Activated B cell treated with CpG ODN at 0.5 μM for 24 hours (primary cell): ENCODE measurements at places on chromosomes 16 and 17.

DNA sequence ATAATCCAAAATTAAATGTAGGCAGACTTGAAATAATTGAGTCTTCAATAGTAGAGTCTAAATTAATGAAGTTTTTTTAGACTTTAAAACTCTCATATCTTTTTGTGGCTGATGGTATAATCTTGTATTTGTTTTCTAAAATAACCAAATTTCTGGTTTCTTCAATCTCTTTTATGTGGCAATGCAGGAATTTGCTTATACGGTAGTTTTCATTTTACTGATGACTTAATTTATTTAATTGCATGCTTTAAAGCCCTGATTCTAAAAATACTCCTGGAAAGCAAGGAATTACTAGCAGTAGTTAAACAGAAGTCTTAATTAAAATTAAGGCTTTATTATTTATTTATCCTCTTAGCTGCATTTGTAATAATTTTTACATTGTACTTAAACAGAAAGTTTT lies 15.4 kb downstream of the MRTFB start:
- no peak for DNase-seq

- DNase-seq = no peak
These were observed 274.2 kb upstream of the SOX9 start for GRCh38 chr17:71846561-71847110.

GRCh38 chr16:60907645-60908044 lies 1128.6 kb downstream of the CDH8 start:
- DNase-seq = no peak

DNA sequence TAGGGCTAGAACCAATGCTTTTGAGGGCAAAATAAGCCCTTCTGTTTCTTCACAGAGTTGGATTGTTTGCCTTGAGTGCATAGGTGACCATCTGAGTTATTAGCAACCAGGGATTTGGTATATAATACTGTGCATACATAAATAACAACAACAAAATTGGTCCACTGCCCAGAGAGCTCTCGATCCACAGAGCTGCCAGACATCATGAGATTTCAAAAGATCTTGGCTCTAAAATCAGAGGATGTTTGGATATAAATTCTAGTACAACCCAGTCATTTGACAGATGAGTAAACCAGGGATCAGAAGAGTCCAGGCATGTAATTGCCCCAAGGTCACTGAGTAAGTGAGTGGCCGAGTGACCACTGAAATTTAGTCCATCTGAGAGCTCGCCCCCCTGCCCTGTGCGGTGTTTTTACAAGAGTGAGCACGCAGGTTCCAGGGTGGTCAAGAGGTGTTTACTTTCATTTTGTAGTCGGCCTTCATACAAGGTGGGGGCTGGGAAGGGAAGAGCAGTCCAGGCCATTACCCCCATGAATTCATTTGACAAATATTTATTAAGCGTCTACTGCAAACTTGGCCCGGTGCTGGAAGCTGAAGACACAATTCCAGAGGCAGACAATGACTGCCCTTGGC lies 1.8 kb upstream of the MT2A start:
- no peak for DNase-seq

GRCh38 chr17:79145548-79145947 lies 70.9 kb downstream of the ENGASE start:
- no peak for DNase-seq

- DNase-seq = no peak
These were observed 49.7 kb downstream of the RNF112 start for GRCh38 chr17:19460700-19461099.

DNA sequence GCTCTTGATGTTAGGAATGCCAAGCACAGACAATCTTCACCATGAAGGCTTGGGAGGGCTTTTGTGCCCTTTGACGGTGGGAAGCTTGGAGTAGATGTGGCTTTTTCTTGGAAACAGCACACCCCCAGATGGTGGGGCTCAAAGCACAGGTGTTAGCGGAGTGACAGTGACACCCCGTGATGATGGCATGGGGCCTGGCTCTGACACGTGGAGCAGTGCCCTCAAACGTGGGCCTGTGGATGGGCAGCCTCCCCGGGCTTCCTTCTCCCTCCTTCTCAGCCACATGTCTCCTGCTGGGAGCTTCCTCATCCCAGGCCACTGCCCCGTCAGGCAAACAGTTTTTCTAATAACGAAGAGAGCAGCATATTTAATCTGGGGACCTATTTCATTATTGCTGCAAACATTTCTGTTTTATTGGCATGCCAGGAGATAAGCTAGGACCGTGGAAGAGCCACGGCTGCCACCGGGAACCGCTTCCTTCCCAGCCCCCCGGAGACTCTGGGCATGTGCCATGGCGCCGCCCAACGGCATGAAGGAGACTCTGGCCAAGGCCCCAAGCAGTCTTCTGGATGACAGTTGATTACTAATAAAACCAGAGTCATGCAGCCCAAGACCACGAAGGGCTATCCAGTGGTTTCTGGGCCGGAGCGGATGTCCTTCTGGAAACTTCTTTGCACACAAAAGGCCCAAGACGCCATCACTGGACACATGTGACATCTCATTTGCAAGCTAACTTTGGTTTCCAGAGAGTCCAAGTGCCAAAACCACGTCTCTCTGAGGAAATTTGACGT lies 280.3 kb upstream of the FOXF1 start:
- DNase-seq = no peak

DNA sequence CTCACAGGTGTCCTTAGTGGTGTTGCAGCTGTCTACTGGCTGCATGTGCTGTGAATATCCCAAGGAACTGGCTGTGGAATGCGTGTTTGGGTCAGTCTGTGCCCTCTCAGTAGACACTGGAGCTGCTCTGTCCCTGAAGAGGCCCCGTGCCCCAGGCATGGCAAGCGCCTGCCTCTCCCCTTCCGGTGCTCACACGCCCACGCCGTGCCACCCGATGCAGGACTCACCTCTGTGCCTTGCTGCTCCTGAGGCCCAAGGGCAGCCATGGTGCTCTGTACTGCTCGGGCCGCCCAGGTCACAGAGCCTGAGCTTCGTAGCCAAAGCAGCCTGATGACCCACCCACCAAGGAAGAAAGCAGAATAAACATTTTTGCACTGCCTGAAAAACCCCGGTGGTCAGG lies 10.0 kb downstream of the RGS11 start:
- DNase-seq = no peak

GRCh38 chr16:9434659-9435058 lies 343.2 kb downstream of the HAPSTR1 start:
- no peak for DNase-seq

DNA sequence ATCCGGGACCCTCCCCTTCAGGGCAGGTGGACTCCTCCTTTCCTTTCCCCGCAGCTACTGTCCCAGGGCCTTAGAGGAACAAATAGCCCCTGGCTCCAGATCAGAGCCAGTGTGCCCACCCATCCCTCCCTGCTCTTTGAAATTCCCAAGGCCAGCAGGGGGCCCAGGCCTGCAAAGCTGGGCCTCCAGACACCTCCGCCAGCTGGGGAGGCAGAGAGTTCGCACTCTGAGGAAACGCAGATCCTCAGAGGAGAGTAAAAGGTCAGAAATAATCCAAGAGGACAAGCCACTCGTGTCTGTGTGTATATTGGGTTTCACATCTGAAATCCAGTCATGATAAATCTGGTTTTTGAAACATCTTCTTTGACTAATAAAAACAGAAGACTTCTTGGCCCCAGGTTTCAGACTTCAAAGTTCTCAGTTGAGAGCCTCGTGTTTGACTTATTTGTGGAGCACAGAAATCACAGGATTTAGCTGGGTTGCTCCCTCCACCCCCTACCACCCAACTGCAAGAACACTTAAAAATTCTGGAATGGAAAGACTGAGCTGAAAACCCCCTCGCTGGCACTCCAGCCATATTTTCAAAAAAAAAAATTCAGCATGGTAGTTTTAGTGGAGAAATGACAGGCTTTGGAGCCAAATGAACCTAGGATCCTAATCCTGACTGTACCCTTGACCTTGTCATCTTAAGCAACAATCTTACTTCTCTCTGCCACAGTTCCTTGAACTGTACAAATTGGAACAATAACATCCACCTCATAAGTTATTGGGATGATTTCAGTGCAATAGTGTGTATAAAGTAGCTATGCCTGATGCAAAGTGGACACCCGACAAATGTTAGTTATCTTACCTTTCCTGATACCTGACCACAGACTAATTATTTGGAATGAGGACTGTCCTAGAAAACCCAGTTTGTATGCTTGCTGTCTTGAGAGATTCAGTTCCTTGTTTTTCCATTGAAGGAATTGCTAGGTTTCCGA lies 44.5 kb upstream of the TBX2 start:
- no peak for DNase-seq

DNA sequence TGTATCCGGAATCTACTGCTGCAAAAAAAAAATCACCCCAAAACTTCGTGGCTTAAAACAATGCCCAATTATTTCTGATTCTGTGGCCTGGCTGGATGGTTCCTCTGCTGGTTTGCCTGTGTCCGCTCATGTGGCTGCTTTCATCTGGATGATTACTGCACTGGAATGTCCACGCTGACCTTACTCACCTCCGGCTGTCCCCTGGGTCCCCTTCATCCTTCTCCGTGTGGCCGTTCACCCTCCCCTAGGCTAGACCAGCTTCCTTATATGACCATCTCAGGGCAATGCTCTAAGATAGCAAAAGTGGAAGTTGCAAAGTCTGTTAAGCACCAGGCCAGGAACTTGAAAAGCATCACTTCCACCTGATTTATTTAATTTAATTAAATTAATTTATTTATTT lies 31.4 kb upstream of the SPNS2 start:
- DNase-seq = no peak

DNA sequence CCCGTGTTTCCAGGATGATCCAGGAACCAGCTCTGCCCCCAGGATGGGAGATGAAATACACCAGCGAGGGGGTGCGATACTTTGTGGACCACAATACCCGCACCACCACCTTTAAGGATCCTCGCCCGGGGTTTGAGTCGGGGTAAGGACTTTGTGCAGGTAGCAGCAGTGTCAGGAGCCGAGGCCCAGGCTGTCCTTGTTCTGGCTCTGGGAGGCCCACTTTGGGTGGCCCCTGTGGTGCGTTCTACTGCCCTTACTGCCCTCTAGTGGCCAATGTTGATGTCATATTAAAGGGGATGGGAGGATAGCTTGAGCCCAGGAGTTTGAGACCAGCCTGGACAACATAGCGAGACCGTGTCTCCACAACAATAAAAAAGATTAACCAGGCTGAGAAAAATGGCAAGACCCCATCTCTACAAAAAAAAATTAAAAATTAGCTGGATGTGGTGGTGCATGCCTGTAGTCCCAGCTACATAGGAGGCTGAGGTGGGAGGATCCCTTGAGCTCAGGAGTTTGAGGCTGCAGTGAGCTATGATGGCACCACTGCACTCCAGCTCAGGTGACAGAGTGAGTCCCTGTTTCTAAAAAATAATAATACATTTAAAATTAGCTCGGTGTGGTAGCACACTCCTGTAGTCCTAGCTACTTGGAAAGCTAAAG lies 20.9 kb upstream of the CLEC18A start:
- peak; percentile 27 for DNase-seq

DNA sequence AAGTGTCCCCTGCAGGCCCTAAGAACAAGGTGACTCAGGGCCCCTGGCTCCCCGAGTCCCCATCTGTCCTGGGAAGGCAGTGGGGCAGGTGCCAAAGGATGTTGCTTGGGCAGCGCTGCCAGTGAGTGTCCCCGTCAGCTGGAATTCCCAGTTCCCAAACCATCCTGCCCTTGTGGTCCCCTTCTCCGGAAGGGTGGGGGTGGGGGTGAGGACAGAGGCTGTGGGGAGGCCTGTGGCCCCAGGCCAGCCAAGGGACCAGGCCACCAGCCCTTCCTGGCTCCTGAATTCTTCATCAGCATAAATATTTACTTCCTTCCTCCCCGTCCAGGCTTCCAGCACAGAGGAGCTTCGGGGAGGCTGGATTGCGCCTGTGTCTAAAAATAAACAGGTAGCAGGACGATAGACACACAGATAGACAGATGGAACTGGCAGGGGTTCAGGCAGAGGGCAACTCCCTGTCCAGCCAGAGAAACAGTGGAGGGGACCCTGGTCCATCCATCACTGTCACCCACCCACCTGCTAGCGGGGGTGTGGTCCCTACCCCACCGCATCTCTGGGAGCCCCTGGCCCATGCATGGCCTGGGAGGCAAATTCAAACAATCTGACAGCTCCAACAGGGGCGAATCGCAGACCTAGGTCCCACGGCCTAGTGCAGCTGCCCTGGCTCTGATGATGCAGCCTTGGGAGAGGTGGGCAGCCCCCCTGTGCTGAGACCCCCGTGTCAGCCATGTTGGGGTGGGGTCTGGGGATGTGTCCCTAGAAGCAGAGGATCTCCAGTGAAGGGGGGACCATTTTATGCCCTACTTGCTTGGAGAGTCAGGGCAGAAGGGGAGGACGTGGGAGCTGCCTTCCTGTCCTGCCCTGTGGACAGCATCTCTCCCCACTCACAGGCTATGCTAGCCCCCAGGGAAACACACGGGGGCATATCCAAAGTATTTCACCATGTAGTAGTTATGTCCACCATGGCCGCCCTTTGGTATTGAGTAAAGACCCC lies 13.2 kb downstream of the GLIS2 start:
- DNase-seq = no peak

GRCh38 chr16:78650339-78651074 lies 551.1 kb downstream of the WWOX start:
- DNase-seq = no peak

DNA sequence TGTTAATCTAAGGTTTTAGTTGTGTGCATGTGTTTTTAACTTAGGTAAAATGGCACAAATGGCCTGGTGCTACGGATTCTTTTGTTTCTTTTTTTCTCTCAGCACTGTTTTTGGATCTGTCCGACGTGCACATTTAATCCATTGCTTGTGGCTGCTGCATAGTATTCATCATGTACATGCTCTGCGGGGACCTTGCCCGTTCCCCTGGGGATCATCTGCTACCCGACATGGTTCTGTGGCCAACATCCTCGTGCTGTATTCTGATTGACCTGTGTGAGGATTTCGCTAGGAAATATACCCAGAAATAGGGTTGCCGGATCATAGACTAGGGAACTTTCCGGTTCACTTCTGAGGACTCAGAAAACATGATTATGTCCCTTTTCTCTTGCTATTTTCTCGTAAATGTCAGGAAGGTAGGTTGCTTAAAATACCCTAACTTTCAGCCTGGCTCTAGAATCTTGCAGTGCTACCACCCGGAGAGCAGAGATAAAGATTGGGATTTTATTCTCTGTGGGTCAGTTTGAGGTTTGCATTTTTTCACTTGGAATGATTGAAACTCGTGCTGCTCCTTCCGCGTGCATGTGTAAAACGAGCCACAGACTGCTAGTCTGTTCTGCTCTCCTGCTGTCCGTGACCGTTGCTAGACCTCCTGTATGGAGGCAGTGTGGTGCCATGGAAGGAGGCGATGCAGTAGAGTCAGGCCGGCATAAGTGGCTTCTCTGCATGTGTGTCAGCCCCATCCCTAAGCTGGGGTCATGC lies 42.9 kb downstream of the LDHD start:
- no peak for DNase-seq
